Hematopoietic multipotent progenitor cell treated with erythropoietin and hydrocortisone succinate and interleukin-3 and kit ligand, for 17 days (in vitro differentiated cells): ENCODE measurements at places on chromosomes 4 and X.

GRCh38 chr4:188139671-188140070 is 430 bp downstream of the TRIML1 start:
- DNase-seq = no peak

DNA sequence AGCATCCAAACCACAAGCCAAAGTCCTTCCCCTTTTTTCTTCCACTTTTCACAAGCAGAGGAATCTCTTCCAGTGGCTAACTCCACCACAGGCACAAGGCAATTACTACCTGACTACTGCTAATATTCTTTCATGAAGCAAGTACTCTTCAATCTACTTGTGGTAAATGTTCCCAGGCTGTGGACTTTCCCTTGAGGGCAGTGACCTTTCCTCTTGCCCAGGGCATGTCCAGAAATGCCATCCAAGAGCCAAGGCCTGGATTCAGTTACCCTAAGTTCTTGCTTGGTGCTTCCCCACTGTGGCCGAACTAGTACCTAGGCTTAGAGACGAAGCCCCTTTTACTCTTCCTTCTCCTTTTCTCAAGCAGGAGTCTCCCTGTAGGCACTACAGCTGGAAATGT is 400.7 kb downstream of the DCAF12L2 start:
- no peak for DNase-seq

- no peak for DNase-seq
Measured at GRCh38 chr4:153151535-153152455, 52.4 kb upstream of the TRIM2 start.

GRCh38 chr4:121740796-121741409 is 24.1 kb downstream of the SMIM43 start:
- DNase-seq = no peak

DNA sequence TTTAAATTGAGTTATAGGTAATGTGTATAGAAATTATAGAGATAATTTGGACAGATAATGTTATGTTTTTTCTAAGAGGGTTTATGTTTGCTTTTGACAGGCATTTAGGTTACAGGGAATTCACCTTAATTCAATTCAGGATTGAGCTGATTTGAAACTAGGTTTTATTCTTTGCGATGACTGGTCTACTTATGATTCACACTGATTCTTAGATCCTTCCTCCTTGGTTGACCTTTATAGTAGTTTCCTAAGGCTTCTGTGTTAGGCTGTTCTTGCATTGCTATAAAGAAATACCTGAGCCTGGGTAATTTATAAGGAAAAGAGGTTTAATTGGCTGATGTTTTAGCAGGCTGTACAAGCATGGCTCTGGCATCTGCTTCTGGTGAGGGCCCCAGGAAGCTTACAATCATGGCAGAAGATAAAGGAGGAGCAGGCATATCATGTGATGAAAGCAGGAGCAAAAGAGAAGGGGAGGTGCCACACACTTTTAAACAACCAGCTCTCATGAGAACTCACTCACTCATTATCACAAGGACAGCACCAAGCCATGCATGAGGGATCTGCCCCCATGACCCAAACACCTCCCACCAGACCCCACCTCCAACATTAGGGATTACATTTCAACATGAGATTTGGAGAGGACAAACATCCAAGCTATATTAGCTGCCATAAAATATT is 155.0 kb upstream of the SFRP2 start:
- DNase-seq = no peak

DNA sequence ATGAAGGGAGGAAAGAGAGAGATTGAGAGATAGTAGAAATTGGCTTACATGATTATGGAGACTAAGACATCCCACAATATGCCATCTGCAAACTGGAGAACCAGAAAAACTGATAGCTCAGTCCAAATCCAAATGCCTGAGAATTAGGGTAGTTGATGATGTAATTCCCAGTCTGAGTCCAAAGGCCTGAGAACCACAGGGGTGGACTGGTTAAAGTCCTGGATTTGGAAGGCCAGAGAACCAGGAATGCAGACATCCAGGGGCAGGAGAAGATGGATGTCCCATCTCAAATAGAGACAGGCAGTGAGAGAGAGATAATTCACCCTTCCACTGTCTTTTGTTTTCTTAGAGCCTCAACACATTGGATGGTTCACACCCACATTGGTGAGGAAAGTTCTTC is 345.7 kb upstream of the SPANXN4 start:
- no peak for DNase-seq

DNA sequence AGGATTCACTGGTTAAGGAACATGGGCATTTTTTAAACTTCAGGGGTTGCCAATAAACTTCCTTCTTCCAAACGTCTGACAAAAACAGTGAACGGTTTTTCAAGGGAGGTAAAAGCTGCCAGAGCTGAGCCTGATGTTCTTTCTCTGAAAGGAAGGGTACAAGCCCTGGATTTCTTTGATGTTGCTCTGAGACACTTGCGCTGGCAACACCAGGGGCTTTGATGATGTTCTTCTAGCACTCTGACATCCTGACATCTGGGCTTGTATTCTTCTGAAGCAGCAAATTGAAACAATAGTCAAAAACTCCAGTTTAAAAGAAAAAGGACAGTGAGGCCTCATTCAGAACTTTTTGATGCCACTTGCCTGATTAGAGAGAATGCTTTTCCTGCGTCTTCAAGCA is 11.8 kb downstream of the FTHL17 start:
- DNase-seq = no peak

- no peak for DNase-seq
Measured at GRCh38 chrX:13703135-13703534, 14.2 kb downstream of the RAB9A start.

- no peak for DNase-seq
Measured at GRCh38 chrX:57329008-57329407, 42.5 kb downstream of the FAAH2 start.

DNA sequence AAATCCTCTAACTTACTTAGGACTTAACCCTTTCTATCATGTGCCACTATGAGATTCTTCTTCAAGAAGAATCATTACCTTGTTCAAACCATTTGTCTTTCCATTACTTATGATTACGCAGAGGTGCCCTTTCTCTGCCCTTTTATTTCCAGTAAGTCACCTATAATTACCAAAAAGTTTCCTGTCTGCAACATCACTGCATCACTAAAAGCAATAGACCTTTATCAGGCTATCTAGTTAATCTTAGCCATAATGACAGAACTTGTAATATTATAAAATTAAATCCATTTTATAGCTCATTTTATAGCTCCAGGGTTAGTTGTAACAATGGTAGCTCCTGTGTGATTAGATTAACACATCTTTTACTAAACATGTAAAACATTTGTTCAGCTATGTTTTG is 673.6 kb upstream of the PITX2 start:
- DNase-seq = no peak

DNA sequence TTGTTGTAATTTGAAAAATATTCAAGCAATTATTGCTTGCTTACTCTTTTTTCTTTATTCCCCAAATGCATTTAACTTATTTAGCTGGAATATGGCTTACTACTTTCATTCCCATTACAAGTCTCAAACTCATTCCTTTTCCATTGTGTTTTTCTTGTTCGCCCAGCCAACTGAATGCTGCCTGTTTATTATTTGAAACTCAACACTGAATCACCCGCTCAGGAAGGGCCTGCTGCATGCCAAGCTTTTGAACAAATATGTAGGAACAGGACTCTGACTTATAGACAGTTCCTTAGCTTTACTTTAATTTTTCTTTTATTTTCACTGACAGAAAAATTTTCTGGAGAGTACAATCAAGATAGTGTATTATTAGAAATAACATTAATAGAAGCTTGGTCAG is 12.9 kb downstream of the PCDH18 start:
- no peak for DNase-seq

GRCh38 chr4:180449395-180449956 is 1793.7 kb upstream of the TENM3 start:
- no peak for DNase-seq

- DNase-seq = no peak
Measured at GRCh38 chr4:70197842-70198241, 2.3 kb downstream of the ODAM start.

DNA sequence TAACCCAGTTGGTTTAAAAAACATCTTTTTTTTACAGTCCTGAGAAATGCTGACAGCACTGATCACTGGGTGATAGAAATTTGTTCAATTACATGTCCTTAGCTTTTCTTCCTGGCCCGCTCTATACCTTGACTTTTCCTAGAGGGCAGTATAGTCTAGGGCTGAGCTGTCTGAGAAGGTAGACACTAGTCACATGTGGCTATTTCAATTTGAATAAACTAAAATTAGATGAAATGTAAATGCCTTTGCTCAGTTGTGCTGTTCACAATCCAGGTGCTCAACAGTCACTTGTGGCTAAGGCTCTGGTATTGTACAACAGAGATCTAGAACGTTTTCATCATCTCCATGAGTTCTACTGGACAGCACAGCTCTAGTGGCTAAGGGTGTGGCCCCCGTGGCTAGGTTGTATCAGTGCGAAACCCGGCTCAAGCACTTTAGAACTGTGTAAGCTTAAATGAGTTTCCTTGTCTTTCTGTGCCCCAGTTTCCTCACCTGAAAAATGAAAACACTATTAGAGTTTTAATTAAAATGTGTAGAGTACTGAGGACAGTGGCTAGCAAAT is 111.6 kb upstream of the WDR17 start:
- no peak for DNase-seq

- no peak for DNase-seq
Measured at GRCh38 chrX:71938371-71938770, 27.7 kb downstream of the NHSL2 start.
